CD4-positive, alpha-beta T cell treated with Interleukin-6 for 4 hours (primary cell): ENCODE measurements at places on chromosomes 11 and 22.

DNA sequence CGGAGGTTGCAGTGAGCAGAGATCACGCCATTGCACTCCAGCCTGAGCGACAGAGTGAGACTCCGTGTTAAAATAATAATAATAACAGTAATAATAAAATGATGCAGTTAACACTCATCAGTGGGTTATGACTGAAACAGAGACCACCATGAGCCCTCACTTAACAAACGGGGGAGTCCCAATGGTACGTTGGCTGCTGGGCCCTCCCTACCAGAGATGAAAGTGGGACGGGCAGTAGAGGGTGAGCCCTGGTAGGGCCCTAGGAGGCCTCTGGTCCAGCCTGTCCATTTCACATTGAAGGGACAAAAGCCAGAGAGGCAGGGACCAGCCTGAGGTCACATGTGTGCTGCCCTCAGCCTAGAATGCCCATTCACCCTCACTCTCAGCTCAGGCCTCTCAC, 13.7 kb upstream of the KIAA0930 start:
- no peak for DNase-seq

DNA sequence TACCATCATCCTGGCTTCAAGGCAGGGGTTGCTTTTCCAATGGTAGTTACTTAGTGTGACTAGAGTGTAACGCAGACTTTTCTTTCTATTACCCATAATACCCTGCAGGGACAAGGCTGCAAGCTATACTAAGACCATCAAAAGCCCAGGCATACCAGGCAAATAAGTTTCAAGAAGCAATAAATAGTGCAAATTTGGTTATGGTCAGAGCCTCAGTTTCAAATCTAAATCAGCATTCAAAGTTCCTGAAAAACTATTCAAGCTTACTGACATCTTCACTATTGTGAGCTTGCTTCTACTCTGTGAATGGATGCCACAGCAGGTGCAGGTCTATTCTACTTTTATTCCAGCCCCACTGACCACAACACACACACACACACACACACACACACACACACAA, 2.5 kb upstream of the HBB start:
- no peak for DNase-seq

DNA sequence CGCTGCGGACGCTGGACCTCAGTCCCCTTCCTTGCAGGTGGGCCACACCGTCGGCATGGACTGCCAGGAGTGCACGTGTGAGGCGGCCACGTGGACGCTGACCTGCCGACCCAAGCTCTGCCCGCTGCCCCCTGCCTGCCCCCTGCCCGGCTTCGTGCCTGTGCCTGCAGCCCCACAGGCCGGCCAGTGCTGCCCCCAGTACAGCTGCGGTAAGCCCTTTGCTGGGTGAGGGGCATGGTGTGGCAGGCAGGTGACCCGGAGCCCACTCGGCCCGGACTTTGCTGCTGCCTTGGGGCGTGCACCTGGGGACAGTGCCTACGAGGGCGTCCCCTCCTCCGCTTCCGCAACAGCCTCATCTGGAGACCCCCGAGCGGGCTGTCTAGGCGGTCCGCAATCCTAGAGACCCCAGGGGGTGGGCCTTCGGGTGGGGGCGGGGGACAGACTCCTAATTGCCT, 25.4 kb upstream of the MUC5B start:
- no peak for DNase-seq

- DNase-seq: no peak
Measured at GRCh38 chr11:26963764-26964163, 30.1 kb upstream of the FIBIN start.

DNA sequence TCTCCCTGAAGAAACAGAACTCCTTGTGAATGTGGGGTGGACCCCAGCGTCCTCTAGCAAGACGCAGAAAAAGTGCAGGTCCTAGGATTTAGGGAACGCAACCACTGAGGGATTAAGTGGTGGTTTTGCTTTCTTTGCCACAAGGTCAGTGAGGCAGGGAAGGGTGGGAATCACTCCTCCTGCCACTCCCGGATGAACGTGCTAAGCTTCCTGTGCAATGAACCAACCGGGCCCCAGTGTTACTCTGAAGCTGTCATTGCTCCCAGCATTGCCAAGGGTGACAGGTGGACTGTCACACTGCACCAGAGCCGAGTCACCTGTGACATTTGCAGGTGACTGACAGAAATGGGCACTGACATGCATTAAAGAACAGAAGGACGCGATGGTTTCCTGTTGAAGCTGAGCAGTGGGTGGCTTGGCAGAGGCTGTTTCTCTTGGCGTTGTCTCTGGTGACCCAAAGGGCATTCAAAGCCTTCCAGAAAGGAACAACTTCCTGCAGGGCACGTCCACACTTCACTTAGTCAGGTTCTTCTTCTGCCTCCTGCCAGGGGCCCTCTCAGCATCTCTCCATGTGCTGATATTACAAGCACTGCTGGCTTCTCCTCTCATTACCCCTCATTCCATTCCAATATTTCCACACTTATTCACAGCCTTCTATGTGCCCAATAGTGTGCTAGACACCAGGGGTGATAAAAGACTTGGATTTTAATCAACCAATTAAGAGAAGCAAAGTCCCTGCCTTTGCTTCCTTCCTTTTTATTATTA, 9.7 kb downstream of the KIRREL3 start:
- DNase-seq: no peak

- no peak for DNase-seq
Measured at GRCh38 chr22:42742940-42743339, 22.3 kb upstream of the A4GALT start.

- DNase-seq: no peak
Measured at GRCh38 chr11:120810251-120810650, 213.7 kb upstream of the TBCEL start.

GRCh38 chr22:25193548-25193947, 6.1 kb upstream of the CRYBB3 start:
- DNase-seq: no peak
